ENCODE measurements at places on chromosomes 3 and 15. TPM values are rescaled to one million over a fixed set of nuclear protein-coding genes. Genes with fewer than 3 reads are reported as not detected.

GRCh38 chr3:184361532-184361931, at the start of the genes CLCN2 and POLR2H:
Gene CLCN2 (minus strand): TSS chr3:184361605. CDS start chr3:184361479, 126 bp downstream.
Gene POLR2H (plus strand): TSS chr3:184361710. CDS start chr3:184363493, 1,783 bp downstream.
- no peak for DNase-seq

- no peak for DNase-seq
Measured at GRCh38 chr15:73296609-73297353, 72.0 kb downstream of the HCN4 start.

GRCh38 chr3:78870484-78870883, 897.3 kb downstream of the ROBO1 start:
- DNase-seq = no peak

The ARHGEF26 gene
- 5.2 TPM for total RNA-seq
